Mucosa of descending colon (tissue), 3 donors: ENCODE measurements at places on chromosomes 7 and 10. TPM values are rescaled to one million over a fixed set of nuclear protein-coding genes. Genes with fewer than 3 reads are reported as not detected.
A peak's percentile ranks its signal among the peaks of the same experiment; 100 is the strongest.

The SAMD8 gene
- 26.6 TPM for total RNA-seq

The SPAM1 gene
- not detected for total RNA-seq

The IDE gene
- total RNA-seq: 36.6 TPM

The ERVW-1 gene
- not detected for total RNA-seq

The NANOS1 gene
- total RNA-seq: 0.12 TPM

The GPR15LG gene
- 231 TPM for total RNA-seq

The OLAH gene
- total RNA-seq: 0.16 TPM

The HABP2 gene
- total RNA-seq: not detected

The ABCC2 gene
- total RNA-seq: 0.69 TPM

The CPA4 gene
- total RNA-seq: not detected

The CTAGE6 gene
- total RNA-seq: 0.29 TPM

The HDAC9 gene
- total RNA-seq: 17.5 TPM

The BBS9 gene
- 23.5 TPM for total RNA-seq

GRCh38 chr10:116403740-116404250 is 23.9 kb upstream of the PNLIPRP3 start:
- no peak for DNase-seq

- DNase-seq: no peak
Measured at GRCh38 chr10:116014871-116015582, 258.0 kb downstream of the GFRA1 start.

GRCh38 chr7:2539031-2539911 is 16.1 kb downstream of the BRAT1 start:
- peak; percentile 24 for DNase-seq

DNA sequence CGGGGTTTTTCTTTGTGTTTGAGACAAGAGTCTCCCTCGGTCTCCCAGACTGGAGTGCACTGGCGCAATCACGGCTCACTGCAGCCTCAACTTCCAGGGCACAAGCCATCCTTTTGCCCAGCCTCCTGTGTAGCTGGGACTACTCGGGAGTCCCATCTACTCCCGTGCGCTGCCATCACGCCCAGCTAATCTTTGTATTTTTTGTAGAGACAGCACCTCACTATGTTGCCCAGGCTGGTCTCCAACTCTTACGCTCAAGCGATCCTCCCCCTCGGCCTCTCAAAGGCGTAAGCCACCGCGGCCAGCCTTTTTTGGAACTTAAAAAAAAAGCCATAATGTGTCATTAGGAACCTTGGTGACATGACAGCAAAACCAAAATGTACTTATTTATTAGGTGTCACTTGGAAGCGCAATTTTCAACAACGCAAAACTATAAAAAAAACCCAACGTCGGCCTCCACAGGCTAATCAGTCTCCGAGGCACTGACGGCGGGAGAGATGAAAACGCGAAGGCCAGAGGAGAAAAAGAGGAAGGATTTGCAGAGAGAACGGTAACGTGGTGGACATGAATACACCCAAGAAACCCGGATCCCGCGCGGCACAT is 911 bp upstream of the HNRNPH3 start:
- DNase-seq: peak; percentile 49

DNA sequence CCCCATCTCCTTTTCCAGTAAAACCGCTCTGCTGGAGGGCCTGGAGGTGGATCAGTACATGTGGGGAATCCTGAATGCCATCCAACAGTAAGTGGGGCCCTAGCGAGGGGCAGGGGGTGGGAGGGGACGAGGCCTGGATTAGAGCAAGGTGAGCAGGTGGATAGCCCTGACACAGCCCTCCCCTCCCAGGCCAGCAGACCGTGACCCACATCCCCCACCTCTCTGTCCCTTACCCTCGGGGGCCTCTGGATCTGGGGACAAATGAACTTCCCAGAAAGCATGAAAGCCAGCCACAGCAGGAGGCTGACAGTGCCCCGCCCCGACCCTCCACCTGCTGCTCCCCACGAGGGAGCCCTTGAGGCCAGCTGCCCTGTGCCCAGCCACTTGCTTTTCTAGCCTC is 41.8 kb upstream of the PPIF start:
- no peak for DNase-seq

- no peak for DNase-seq
Measured at GRCh38 chr10:44965651-44966097, 6.1 kb downstream of the RASSF4 start.

DNA sequence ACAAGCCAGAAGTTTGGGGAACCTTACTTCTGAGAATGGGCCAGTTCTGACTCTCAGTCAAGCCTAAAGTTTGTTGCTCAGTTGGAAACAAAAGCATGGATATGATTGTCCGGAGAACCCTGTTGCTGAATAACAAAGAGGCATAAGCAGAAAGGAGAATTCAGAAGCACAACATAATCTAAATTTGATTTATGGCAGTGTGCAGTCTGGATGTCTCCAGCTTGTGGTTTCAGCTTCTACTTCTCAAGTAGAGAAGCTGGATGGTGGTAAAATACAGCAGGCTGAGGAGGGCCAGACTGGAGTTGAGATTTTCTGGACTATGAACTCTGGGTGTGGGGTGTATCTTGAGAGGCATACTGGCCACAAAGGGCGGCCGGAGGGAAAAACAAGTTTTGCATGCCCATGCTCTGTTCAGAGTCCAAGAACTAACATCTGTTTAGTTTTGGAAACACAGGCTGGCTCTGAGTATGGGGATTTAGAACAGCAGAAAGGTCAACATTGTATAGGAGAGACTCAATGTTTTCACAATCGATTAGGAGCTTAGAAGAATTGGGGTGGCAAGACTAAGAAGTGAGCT is 592.9 kb downstream of the CNTNAP2 start:
- DNase-seq: no peak

GRCh38 chr10:11472158-11472753 is 139.2 kb downstream of the USP6NL start:
- peak; percentile 70 for DNase-seq

DNA sequence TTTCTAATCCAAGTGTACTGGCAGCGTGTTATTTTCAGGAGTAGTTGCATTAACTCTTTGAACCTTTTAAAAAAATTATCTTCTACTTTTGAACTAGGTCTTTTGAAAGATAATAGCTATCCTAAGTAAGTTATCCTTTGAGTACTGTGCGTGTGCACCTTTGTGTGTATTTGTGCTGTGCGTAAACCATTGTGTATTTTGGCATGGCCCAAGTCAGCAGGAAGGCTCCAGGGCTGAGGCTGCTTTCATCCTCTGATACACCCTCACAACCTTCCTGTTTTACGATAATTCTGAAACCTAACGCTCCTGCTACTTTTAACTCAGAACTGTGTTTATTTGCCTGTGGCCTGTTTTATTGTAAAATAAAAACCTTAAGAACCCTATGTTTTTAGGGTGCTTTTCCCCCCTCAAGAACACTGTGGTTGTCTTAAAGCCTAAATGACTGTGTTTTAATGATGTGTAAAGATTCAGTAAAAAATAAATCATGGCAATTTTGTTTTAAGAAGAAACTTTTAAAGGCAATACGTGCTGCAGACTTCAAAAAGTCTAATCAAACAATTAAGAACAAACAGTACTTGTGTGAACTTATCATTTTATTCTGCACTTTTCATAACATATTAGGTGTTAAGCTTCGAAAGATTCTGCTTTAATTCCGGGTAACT is 57.5 kb downstream of the HDAC9 start:
- no peak for DNase-seq

DNA sequence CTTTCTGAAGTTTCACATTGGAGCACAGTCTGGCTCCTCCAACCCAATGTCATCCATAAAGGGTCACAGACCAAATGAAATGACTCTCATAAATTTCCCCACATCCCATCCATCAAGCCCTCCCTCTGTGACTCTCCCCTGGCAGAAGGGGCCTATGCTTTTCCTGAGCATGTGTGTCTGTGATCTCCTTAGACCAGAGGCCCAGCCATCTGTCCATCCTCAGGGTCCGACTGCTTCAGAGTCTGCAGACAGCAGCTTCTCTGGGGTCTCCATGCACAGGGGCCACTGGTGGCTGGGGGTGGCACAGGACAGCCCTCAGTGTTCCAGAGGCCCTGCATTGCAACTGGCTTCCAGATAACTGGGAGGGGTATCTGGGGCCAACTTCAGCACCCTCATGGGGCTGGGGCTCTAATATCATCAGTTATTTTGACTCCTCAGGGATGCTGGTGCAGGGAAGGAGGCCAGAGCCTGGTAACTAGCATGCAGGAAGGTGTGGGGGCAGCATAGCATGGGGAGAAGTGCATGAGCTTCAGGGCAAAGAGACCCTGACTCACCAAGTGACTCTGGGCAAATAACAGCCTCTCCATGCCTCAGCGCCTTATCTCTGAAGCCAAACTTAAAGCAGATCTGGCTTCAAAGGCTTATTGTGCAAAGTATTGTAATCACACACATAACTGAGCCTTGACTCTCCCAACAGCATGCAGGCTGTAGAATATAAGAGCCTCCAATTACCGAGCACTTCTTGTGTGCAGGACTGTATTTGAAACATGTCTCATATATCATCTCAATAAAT is 266.9 kb downstream of the GRID1 start:
- DNase-seq: no peak

DNA sequence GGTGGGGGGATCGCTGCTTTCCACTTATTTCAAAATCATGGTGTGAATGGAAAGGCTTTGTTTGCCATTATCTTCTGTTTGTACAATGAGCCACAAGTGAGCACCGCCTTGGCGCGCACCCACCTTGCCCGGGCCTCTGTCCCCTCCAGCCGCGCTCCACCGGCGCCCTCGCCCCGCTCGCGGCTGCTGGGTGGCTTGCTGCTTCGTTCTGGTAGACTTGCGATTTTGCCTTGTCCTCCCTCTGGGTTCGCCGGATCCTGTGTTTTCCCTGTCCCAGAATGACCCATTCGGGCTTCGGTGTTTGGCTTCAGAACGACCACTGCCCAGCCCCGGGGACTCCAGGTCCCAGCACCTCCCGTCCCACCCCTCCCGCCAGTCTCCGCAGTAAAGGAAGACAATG is 273.0 kb upstream of the BMPER start:
- no peak for DNase-seq

DNA sequence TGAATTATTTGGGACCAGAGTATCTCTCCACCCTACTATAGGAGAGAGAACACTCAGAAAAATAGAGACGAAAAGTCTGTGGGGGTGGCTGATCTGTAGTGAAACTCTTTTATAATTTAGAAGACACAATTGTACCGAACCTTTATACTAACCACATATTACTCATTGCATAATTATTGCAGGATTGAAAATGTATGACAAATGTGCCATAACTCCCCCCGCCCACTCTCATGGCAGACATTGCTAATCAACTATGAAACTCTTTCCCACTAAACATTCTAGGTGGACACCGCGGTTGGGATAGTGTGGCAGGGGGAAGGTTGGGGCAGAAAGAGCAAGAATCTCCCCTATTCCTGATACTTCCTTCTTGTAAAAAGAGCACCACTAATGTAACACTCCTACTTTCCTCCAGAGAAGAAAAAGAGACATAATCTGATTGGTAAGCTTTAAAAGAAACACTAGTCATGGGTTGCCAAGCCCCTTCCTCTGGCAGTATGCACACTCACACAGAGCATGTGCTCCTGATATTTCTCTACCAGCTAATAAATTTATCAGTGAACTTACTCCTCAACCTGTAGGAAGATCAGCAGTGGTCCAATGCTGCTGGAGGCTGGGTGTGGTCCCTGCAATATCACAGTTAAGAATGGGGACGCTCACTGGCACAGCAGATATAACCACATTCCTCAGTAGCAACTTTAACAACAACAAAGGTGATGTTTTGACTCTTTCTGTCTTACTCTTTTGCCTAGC is 18.7 kb upstream of the ARID5B start:
- DNase-seq: no peak

- no peak for DNase-seq
Measured at GRCh38 chr10:24468281-24468751, 255.4 kb downstream of the ARHGAP21 start.

GRCh38 chr10:117175901-117176534 is 21.3 kb upstream of the KCNK18 start:
- DNase-seq: no peak

DNA sequence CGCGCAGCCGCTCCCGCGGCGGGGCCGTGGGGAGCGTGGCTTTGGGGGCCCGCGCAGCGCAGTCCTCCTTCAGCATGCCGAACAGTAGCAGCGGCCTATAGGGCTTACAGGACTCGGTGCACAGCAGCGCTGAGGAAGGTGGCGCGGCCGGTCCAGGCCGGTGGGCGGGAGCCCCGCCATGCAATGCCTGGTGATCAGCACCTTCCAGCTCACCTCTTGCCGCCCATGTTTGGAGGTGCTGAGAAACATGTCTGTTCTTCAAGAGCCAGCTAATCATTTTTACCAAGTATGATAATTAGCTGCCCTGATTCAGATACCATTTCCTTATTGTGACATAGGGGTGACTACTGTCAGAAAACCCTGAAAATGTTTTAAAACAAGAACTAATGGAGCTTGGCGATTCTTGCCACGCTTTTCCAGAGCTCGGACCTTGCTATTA is 33.5 kb upstream of the SFTPD start:
- no peak for DNase-seq

- DNase-seq: no peak
Measured at GRCh38 chr7:36338256-36338655, 51.4 kb upstream of the ANLN start.

GRCh38 chr7:151408839-151409666 is 785 bp downstream of the WDR86 start:
- DNase-seq: peak; percentile 58

GRCh38 chr10:62244088-62244487 is 24.6 kb downstream of the RTKN2 start:
- no peak for DNase-seq

GRCh38 chr7:159012353-159013069 is 132.2 kb downstream of the VIPR2 start:
- DNase-seq: peak; percentile 69

- DNase-seq: no peak
Measured at GRCh38 chr7:129571201-129571600, 40.3 kb upstream of the NRF1 start.

GRCh38 chr10:102643336-102644065 is 778 bp upstream of the TRIM8 start:
- DNase-seq: peak; percentile 82

- no peak for DNase-seq
Measured at GRCh38 chr10:35056133-35056532, 34.0 kb downstream of the CUL2 start.

DNA sequence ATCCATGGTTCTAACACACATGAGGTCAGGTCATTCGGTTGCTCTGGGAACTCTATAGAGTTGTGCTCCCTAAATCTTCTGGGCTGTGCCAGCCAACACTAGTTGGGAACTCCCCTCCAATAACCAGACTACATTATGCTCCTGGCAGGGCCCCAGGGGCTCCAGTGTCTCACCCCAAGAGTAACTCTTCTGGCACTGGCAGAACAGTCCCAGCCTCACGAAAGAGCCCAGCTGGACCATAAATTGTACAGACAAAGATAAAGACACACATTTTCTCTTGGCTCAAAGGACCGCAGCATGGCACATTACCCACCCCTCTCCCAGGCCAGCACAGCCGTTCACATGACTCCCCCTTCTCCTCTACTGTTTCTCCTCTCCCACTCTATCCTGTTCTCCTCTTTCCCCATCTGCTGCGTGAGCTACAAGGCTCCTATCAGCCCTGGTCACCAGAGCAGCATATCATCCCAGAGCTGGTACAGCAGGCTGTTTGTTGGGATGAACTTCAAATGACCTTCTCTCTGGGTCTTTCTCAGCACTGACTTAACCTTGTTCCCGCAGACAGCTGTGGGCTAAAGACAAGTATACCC is 230.6 kb downstream of the PLXNA4 start:
- no peak for DNase-seq

- no peak for DNase-seq
Measured at GRCh38 chr7:156907656-156908055, 14.7 kb upstream of the LMBR1 start.
